ENCODE measurements at places on chromosomes 16 and 17.

DNA sequence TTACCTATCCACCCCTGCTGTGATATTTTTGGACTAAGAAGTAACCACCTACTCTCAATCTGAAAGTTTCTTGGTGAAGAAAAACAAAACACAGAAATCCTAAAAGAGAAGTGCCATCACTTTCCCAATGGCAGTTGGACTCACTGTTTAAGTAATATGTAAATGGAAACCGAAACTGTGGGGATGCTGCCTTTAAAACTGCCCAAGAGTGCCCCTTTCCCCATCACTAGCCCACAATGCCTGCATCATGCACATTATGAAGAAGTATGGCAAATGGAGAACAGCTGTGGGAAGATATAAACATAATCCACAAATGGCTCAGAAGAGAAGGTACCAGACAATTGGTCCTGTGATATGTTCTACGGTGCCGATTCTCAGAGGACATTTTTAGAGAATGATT, 33.5 kb upstream of the SLC6A2 start:
- DNase-seq = no peak

- no peak for DNase-seq
Observed at GRCh38 chr16:69711115-69711740, 15.1 kb downstream of the NQO1 start.

DNA sequence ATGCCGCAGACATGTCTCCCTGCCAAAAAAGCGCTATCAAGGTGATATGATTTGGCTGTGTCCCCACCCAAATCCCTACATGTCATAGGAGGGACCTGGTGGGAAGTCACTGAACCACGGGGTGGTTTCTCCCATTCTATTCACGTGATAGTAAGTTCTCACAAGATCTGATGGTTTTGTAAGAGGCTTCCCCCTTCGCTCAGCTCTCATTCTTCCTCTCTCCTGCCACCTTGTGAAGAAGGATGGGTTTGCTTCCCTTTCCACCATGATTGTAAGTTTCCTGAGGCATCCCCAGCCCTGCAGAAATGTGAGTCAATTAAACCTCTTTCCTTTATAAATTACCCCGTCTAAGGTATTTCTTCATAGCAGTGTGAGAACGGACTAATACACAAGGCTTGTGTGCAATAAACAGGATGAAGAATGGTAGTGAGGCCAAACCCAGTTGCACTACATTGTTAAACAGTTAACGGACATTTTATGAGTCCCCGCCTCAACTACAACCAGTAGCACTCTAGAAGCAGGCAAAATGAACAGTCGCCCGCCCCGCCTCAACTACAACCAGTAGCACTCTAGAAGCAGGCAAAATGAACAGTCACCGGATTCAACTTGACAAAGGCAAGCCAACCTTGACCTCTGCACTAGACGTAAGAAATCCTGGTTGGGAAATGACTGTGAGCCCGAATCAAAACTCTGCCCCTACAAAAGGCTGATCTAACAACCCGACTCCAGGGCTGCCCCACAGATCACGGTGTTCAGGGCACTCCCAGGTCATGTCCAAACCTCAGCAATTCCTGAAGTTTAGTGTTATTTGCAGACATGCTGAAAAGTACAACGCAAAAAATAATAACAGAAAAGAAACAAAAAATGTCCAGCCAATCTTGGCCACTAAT, 26.3 kb downstream of the VPS53 start:
- no peak for DNase-seq

- DNase-seq = no peak
Observed at GRCh38 chr16:88503374-88503770, 50.3 kb downstream of the ZFPM1 start.

GRCh38 chr17:63279498-63280230, 166.4 kb downstream of the CYB561 start:
- no peak for DNase-seq

- DNase-seq = no peak
Observed at GRCh38 chr16:89324056-89325010, 106.8 kb downstream of the ZNF778 start.

DNA sequence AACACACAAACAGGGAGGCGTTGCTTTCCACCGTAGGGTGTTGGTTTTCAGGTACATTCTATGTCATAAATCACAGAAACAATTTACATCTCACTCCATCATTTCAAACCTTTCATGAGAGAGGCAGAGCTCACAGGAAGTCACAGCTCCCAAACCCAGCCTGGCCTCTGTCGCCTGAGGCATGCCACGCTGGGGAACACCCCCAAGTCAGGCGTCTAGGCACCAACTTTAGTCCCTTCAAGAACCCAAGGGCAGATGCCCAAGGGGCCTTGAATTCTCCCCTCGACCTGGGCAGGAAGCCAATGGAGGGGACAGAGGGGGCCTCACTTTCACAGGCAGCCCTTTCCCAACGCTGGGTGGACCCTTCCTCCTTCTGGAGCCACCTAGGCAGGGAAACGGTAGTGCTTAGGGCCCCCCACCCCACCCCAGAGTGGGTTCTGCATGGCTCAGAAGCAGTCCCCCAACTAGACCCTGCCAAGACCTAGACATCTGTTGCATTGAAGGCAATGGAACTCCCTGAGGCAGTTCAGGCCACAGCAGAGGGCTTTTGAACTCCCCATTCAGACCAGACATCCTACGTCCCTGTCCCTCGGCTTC, 10.6 kb downstream of the TBX4 start:
- no peak for DNase-seq

- no peak for DNase-seq
Observed at GRCh38 chr17:50308666-50309065, 34.4 kb downstream of the TMEM92 start.

- no peak for DNase-seq
Observed at GRCh38 chr17:44272321-44272951, 4.5 kb upstream of the SLC4A1 start.

DNA sequence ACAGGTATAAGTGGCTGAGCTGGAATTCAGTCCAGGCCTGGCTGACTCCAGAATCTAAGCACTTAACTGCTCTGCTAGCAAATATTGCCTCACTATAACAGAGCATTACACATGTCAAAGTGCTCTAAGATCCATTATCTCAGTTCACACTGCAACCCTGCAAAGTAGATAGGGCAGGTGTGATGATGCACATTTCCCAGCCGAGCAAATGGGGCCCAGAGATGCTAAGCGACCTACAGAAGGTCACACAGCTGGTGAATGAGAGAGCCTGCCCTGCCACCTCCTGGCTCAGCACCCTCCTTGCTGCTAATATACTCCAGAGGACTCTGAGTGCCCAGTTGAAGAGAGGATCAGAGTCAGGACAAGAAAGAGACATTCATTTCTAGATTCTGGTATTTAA, 73.6 kb upstream of the CCL1 start:
- DNase-seq = no peak

- DNase-seq = no peak
Observed at GRCh38 chr16:49594153-49594552, 220.5 kb downstream of the C16orf78 start.

DNA sequence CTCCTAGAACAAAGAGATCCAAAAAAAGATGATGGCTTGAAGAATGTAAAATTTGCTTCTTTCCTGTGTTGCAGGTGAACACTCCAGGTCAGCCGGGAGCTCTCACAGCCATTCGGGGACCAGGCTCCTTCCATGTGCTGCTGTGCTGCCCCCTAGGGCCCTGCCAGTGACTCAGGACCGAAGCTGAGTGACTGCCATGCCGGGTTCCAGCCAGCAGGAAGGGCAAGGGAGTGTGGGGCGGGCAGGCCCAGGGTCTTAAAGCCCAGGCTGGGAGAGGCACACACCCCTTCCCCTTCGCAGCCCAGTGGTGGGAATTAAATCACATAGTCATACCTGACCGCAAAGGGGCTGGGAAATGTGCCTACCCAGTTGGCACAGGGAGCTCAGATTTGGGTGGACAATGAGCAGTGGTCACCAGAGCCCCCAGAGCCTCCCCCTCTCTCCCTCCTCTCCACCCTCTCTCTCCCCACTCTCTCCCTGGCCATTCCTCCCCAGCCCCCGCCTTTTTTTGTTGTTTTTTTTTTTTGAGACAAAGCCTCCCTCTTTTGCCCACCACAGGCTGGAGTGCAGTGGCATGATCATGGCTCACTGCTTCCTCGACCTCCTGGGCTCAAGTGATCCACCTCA, 11.5 kb downstream of the EPOP start:
- DNase-seq = no peak

DNA sequence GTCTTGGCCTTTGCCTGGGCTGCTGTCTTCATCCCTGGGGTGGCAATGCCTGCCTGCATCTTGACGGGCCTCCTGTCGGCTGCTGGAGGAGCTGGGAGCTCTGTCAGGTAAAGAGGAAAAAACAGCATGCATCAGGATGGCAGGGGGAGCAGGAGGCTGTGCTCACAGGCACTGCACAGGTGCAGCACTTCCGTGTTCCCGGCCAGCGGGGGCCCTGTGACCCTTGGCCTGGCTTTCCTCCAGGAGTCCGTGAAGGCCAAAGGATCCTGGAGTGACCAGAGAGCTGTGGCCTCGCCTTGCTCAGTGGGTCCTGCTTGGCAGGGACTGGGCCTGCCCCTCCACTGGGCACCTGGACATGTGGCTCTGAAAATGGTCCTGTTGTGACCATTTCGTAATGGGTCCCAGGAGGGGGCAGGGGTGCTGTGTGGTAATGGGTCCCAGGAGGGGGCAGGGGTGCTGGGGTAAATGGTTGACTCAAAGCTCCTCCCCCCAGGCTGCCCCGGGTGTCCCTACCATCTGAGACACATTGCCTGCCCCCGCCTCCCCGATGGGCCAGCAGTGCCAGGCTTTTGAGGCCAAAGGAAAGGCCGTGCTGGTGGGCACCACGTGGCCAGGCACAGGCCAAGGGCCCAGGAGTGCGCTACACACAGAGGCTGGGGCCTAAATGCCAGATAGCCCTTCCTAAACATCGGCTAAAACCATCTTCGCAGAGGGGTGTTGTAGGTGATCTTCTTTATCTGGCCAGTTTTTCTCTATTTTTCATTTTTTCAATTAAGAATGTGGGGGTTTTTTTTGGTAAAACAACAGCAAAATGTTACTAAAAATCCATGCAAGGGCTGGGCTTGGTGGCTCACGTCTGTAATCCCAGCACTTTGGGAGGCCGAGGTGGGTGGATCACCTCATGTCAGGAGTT, 4.0 kb upstream of the FASN start:
- DNase-seq = no peak

DNA sequence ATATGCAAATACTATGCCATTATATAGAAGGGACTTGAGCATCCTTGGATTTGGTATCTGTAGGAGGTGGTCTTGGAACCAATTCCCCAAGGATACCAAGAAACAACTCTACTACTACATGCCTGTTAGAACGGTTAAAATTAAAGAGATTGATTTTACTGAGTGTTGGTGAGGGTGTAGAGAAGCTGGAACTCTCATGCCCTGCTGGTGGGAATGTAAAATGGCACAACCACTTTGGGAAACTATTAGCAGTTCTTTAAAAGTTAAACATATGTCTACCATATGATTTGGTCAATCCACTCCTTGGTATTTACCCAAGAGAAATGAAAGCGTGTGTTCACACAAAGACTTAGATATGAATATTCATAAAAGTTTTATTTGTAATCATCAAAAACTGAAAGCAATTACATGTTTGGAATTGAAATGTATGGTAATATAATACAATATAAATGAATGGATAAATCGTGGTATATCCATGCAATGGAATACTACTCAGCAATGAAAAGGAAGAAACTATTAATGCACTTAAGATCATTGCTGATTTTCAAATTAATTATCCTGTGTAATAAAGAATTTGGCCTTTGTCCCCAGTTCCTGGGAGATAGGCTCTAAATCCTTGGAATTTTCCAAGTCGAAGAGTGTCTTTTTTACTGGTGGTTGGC, 7.8 kb downstream of the MFSD6L start:
- DNase-seq = no peak

GRCh38 chr16:8055761-8056160, 534.5 kb downstream of the TMEM114 start:
- DNase-seq = no peak

GRCh38 chr16:3574195-3574594, 3.0 kb downstream of the NLRC3 start:
- no peak for DNase-seq

GRCh38 chr17:41692722-41693521, 4.2 kb downstream of the EIF1 start:
- DNase-seq = no peak

All from T-cell (primary cell).